H9 (cell line): ENCODE measurements at places on chromosomes 3 and 15.

DNA sequence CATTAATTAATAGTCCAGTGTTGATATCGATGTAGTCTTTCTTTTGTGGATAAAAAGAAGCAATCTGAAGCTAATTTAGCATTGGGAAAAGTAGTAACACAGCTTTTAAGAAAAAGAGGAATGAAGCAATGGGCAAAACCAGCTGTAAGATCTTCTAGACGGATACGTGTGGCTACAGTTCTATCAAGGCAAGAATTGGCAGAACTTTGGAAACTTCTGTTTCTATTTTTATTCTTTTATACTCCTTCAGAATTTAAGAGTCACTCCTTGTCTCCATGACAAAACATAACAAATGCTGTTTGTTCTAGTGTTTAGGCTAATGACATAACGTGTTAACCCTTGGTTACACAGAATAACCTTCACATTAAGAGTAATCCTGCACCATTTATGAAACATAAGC lies 289.2 kb downstream of the ROBO2 start:
- no peak overlapping the region for H3K4me3 ChIP-seq
- H3K27ac ChIP-seq, result no peak overlapping the region
- no peak for DNase-seq
- no peaks in the 10 kb centered on the region for H3K27me3 ChIP-seq
- H3K4me1 ChIP-seq, result no peaks in the 10 kb centered on the region

GRCh38 chr15:90202929-90203328 lies 1.8 kb downstream of the SEMA4B start:
- no peaks in the 10 kb centered on the region; the same call in 1 of the 2 replicates for H3K27me3 ChIP-seq
- DNase-seq, result no peak
- peaks cover 6% of the 10 kb centered on the region; the same call in 1 of the 2 replicates for H3K4me1 ChIP-seq
- H3K27ac ChIP-seq, result no peak overlapping the region
- H3K4me3 ChIP-seq, result peak overlapping the region; percentile 90
- peaks cover 5% of the 10 kb centered on the region; the same call in 1 of the 3 replicates for H3K36me3 ChIP-seq

DNA sequence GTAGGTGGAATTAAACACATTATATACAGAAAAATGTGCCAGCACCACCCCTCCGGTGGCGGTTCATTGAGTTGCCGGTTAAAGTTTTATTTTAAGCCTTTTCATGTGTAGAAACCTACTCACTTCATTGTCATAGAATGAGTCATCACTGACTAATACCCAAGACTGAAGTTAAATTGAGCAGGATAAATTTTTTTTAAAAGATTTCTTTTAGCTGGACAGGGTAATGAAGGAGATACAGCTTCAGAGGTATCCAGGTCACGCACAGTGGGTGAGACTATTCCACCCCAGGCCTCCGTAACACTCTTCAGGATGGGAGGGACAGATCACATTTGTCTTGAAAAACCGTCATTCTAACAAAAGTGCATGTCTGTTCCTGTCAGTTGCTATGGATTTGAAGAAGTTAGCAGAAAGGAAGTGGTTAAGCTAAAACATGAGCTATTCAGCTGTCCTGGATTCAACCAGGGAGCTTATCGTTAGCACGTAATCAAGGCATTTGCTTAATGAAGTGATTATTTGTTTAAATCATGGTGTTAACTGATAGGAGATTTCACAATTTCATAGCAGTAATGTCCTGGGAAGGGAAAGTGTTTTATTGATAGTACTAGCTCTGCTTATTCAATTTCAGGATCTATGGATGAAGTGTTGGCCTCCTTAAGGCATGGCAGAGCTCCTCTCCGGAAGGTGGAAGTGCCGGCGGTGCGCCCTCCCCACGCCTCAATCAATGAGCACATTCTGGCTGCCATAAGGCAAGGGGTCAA lies 23.4 kb downstream of the WHAMM start:
- no peak overlapping the region for H3K27ac ChIP-seq
- H3K27me3 ChIP-seq, result no peaks in the 10 kb centered on the region
- H3K36me3 ChIP-seq, result peaks cover 35% of the 10 kb centered on the region
- H3K4me1 ChIP-seq, result no peaks in the 10 kb centered on the region
- H3K4me3 ChIP-seq, result no peak overlapping the region
- no peak for DNase-seq

GRCh38 chr15:63191895-63192618 lies 2.7 kb downstream of the RAB8B start:
- no peaks in the 10 kb centered on the region for H3K27me3 ChIP-seq
- no peaks in the 10 kb centered on the region for H3K36me3 ChIP-seq
- 0 out of 2 replicates have a peak, but pooled peaks cover 6% of the 10 kb centered on the region for H3K4me1 ChIP-seq
- H3K4me3 ChIP-seq, result no peak overlapping the region
- no peak for DNase-seq
- H3K27ac ChIP-seq, result no peak overlapping the region
